ENCODE measurements at places on chromosomes 11 and 22.

DNA sequence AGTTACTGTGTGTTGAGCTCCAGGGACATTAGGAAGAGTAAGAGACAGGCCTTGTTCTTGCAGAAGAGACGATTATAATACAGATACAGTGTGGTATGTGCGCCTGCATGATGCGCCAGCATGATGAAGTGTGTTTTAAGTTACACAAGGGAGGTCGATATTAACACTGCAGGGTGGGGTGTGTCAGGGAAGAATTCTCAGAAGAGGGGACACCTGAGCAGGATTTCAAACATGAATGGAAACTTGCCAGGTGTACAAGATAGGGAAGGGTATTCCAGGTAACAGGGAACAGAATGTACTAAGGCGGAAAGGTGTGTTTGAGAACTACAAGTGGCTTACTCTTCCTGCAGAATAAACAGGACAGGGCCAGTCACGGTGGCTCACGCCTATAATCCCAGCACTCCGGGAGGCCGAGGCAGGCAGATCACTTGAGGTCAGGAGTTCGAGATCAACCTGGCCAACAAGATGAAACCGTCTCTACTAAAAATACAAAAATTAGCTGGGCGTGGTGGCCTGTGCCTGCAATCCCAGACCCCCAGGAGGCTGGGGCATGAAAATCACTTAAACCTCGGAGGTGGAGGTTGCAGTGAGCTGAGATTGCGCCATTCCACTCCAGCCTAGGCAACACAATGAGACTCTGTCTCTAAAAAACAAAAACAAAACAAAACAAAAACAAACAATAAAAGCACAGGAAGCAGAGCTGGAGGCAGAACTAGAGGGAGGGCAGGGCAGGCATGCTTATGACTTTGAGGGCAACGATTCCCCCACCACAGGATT lies 59.0 kb downstream of the SYN3 start:
- DNase-seq: no peak

DNA sequence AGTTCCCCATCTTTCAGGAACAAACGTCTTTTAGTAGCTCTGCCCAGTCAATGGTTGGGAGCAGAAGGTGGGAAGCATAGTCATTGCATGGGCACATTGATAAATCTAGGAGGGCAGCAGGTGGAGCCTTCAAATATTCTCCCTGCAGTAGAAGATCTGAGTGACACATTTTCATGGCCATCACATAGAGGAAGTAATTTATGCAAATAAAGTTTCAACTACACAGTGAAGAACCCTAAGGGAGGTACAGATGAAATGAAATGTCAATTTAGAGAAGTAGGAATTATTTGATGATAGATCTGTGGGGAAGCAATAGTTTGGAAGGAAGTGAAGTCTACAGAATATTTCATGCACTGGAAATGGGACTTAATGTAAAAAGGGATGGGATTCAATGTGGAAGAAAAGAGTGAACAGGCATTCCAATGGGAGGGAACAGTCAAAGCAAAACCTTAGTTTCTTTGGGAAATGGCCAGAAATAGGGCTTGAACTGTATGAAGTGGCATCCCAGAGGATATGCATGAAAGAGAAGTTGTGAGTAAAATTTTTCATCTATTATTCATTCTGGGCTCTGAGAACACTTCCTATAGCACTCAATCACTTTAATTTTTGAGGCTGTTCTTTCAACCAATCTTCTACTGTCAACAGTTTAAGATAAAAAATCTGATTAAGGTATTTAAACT lies 256.2 kb upstream of the LUZP2 start:
- no peak for DNase-seq

DNA sequence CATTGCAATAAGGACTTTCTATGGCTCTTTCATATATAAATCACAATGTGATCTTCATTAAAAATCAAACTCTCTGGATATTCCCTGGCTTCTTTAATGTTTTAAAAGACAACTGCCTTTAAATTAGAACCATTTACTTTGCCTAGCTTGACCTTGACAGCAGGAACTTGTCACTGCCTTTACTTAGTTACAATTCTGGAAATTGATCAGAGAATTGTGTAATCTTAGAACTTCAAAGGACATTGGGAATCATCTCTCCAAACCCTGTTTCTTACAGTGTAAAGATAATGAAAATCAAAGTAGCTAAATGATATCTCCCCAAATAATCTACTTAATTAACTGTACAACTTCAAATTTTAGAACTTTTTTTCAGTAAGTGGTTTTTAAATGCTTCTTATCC lies 517.6 kb upstream of the CCDC179 start:
- no peak for DNase-seq

- DNase-seq: no peak
Measured at GRCh38 chr22:42026705-42027104, 28.1 kb downstream of the WBP2NL start.

DNA sequence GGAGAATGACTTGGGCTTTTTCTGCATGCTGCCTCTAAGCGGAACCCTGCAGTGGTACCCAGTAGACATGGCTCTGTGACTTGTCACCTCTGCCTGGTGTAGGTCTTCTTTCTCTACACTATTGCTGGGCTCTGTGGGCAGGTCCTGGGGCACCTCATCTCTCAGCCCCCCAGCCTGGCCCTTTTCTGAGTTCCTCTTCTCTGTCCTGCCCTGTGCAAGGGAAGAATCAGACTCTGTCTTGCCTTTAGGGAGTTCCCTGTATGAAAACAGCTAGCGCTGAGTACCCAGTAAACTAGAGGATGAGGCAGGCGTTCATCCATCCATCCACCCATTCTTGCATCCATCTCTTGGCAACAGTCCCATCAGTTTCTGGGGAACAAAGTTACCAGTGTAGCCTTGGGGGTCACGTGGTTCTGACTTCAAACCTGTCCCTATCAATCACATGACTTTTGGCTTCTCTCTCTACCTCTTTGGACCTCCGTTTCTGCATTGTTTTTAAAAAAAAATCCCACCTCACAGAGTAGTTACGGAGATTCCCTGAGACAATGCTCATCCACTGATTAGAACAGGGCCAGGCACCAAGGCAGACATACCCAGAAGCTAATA lies 86.4 kb upstream of the WNT11 start:
- DNase-seq: no peak

DNA sequence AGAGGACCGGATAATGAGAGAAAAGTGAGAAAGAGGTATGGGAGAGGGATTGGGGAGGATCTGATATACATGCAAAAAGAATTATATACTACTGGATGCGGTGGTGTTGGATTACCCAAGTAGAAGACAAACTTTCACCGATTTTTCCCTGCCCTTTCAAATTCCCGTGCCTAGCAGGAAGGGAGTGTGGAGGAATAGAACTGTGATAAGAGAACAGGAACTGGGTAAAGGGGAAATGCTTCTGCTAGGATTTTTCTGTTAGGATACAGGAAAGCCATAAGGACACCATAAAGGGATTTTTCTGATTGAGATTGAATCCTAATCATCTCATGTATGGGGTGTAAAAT lies 480 bp upstream of the MTMR2 start:
- DNase-seq: no peak

DNA sequence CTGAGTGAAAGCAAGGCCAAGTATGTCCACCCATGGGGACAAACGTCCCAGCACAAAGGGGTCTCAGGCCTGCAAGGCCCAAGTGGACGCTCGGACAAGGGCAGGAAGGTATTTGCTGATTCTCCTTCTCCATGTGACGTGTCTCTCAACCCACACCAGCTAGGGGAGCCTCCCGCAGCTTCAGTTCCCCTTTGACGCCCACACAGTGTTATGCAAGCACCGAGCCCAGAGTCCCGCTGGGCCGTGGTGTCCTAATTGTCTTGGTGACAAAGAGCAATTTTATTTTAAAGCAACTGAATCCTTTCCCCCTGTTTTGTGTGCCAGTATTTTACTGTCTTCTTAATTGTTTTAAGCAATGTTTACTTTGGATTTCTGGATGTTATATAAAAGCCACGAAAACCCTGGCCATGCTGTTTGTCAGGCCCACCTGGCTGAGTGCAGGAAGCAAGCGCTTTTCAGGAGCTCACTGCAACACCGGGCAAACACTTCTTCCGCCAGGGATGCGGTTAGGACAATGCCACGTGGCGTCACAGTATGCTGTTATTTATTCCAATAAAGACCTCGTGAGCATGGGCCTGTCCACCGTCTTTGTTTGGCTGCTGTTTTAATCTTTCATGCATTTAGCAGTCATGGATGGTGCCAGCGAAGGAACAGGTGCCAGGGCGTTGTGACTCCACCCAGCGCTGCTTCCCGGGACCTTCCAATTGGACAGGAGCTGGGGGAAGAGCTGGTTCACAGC lies 8.2 kb upstream of the PARVG start:
- DNase-seq: peak; percentile 48

- no peak for DNase-seq
Measured at GRCh38 chr11:134541355-134541754, 129.3 kb upstream of the B3GAT1 start.

DNA sequence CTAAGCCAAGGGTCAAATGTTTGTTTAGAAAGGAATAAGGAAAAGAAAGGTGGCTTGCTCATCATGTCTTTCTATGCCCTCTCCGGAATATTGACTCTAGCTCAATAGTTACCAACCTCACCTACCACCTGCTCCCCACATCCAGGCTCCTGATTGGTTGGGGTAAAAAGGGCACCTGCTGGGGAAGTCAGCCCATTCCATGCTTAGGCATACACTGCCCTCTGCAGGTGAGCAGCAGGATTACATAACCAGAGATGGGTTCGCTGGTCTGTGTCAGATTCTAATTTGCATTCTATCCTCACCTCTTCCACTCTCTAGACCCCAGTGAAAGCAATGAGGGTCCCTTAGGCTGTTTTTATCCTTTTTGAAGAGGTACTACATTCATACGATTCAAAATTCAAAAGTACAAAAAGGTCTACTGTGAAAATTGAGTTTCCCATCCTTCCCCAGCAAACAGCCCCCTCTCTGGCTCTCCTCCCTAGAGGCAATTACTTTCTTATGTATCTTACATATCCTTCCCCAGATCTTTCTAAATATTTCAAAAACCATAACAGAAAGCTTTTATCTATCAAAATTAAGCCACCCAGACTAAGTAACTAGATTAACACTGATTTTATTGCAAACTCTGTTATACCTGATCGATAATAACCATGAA lies 98.0 kb upstream of the ASPHD2 start:
- DNase-seq: peak; percentile 76

DNA sequence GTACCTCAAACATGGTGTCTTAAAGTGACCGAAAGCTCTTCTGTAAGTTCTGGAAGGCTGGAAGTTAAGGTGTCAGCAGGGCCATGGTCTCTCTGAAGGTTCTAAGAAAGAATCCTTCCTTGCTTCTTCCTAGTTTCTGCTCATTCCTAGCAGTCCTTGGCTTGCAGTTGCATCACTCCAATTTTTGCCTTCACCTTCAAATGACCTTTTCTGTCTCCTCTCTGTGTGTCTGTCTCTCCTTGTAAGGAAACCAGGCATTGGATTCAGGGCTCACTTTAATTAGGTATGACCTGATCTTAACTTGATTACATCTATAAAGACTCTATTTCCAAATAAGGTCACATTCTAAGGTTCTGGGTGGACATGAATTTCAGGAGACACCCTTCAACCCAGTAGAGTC lies 8.7 kb downstream of the AASDHPPT start:
- no peak for DNase-seq

DNA sequence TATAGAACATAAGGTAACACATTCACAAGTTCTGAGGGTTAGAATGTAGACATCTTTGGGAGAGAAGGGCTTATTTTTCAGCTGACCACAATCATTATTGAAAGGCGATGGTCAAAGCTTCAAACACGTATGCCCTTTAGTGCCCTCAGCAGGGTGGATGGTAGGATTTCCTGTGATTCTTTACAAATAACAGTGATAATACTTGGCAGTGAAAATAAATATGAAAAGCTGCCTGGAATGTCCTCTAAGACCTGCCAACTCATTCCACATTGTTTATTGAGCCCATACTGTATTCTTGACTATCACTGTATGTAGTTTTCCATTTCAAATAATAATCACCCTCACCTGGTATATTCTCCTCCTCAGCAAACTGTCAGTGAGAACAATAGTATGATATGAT lies 13.7 kb upstream of the MPEG1 start:
- no peak for DNase-seq

- no peak for DNase-seq
Measured at GRCh38 chr11:102085864-102086551, 24.2 kb upstream of the YAP1 start.

- DNase-seq: peak; percentile 95
Measured at GRCh38 chr11:46121724-46122477, 647 bp upstream of the PHF21A start.

DNA sequence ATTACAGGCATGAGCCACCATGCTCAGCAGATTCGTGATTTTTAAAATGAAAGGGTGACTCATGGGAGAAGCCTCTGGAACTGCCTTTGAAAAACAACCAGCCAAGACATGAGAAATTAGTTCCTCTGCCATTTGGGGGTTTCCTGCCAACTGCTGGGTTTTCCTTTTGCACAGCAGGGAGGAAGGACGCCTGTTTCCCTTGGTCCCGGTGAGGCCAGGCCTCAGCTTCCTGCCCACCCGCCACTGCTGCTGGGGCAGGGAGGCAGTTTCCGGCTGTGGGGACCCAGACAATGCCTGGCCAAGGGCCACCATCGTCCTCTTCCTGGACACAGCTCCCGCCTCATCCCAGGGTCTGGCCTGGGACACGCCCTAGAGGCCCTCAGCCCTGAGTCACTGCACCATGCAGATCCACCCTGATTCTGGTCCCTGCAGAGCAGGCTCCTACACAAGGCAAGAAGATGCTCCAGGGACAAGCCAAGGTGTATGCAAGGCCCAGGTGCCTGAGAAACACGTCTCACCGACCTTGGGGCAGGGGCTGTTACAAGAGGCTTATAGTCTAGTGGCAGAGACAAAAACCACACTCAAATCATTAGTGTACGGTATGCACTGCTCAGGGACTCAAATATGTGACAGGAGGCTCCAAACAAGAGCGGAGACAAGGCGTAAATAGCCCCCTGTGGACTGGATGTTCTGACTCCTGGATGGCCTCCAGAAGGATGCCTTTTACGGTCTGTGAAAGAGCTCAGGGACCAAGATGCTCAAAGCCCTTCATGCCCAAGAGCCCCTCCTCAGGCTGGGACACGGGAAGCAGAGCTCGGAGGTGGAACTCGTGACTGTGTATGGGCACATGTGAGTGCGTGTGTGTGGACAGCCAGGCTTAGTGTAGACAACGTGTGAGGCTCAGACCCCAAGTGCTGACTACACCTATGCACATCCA lies 10.0 kb downstream of the PPM1F start:
- DNase-seq: no peak

DNA sequence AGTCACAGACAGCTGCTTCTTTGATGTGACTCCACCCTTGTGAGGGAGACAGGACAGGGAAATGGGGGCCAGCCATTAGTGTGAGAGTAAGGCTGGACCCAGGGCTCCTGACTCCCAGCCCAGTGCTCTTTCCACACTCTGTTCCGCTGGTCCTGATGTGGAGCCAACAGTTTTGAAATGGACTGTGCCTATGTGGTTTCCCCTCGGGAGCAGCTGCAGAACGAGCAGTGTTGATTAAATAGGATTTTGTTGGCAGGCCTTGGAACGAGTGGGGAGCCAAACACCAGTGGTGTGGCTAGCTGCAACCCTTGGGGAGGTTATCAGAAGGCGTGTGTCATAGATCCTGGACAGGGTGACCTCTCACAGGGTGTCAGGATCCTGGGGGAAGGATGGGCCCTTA lies 66.5 kb upstream of the AMPD3 start:
- no peak for DNase-seq

DNA sequence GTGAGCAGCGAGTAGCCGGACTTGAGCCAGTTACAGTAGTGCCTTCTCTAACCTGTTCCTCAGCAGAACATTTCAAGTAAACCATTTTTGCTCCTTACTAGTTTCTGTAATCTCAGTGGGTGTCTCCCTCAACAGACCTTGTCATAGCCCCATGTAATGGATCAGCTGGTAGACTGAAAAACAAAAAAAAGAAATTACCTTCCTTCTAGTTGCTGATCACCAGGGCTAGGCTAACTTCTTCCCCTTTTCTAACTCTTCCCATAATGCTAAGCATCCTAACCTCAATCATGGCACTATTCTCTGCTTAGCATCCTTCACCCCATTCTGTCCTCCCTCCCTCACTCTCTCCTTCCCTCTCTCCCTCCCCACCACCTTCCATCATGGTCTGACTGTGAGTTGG lies 35.8 kb upstream of the CBX6 start:
- no peak for DNase-seq
